ENCODE measurements at places on chromosomes 12 and 14.

GRCh38 chr14:24954037-24954699, 95.8 kb downstream of the STXBP6 start:
- DNase-seq = no peak

- no peak for DNase-seq
Measured at GRCh38 chr12:71694099-71694820, 8.4 kb downstream of the TMEM19 start.

GRCh38 chr14:104895786-104896661, 28.7 kb upstream of the PLD4 start:
- DNase-seq = no peak

GRCh38 chr12:106345746-106346145, 11.8 kb upstream of the POLR3B start:
- peak; percentile 17 for DNase-seq

DNA sequence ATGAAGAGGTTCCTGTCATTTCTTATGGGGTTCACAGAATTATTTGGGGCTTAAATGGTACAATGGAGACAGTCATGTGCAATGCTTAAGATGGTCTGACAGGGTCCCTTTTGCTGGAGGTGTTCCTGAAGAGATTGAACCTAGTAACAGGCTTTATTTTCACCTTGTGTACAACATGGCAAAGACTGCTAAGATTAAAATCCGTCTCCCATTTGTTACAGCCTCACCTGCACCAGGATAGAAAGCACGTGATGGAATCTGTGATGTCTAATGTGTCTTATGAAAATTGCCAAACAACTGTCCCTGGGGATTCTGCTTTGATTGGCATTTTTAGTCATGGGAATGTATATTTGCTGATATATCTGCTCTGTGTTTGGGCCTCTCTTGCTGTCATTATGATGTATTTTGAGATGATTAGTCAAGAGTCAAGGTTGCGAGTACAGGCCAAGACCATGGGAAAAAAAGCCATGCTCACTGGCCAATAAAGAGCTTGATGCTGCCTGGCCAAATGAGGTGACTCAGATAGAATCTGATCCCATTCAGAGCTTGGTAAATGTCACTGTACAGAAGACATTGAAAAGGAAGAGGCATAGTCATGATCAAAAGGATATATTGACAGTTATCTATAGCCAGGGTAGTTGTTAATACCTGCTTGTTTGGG, 96.1 kb downstream of the FLRT2 start:
- DNase-seq = no peak
